RWPE2 (cell line): ENCODE measurements at places on chromosomes 4 and X.

- H3K36me3 ChIP-seq = no peaks in the 10 kb centered on the region
- H3K27ac ChIP-seq = no peak overlapping the region
- H3K4me1 ChIP-seq = no peaks in the 10 kb centered on the region
- H3K4me3 ChIP-seq = no peak overlapping the region
These were observed 124.0 kb downstream of the KIT start for GRCh38 chr4:54781756-54782155.

- no peak overlapping the region for H3K4me3 ChIP-seq
- H3K4me1 ChIP-seq = no peaks in the 10 kb centered on the region
- H3K27ac ChIP-seq = no peak overlapping the region
- H3K27me3 ChIP-seq = peaks cover 15% of the 10 kb centered on the region
- no peaks in the 10 kb centered on the region for H3K36me3 ChIP-seq
- DNase-seq = no peak
These were observed 200.2 kb downstream of the HS3ST1 start for GRCh38 chr4:11228530-11228929.

GRCh38 chr4:112852601-112853000 is 196.9 kb upstream of the ANK2 start:
- no peaks in the 10 kb centered on the region for H3K36me3 ChIP-seq
- H3K4me3 ChIP-seq = no peak overlapping the region
- peaks cover 9% of the 10 kb centered on the region for H3K4me1 ChIP-seq

GRCh38 chr4:111984169-111984819 is 161.0 kb upstream of the FAM241A start:
- no peak for DNase-seq
- no peaks in the 10 kb centered on the region for H3K27me3 ChIP-seq
- no peak overlapping the region for H3K27ac ChIP-seq
- no peak overlapping the region for H3K4me3 ChIP-seq
- H3K4me1 ChIP-seq = no peaks in the 10 kb centered on the region
- no peaks in the 10 kb centered on the region for H3K36me3 ChIP-seq

- H3K36me3 ChIP-seq = no peaks in the 10 kb centered on the region
- H3K27me3 ChIP-seq = no peaks in the 10 kb centered on the region
- H3K4me1 ChIP-seq = no peaks in the 10 kb centered on the region
- H3K27ac ChIP-seq = no peak within 1 kb of the TSS
- no peak for DNase-seq
- peak within 1 kb of the TSS; percentile 37 for H3K4me3 ChIP-seq
These were observed at the start of gene ZFP92 for GRCh38 chrX:153411255-153411987. ZFP92 (plus strand) TSS chrX:153411472; CDS start chrX:153418323, 6,851 bp downstream.

- no peaks in the 10 kb centered on the region for H3K27me3 ChIP-seq
- peaks cover 8% of the 10 kb centered on the region for H3K4me1 ChIP-seq
- H3K36me3 ChIP-seq = no peaks in the 10 kb centered on the region
- no peak overlapping the region for H3K4me3 ChIP-seq
These were observed 24.0 kb downstream of the PLRG1 start for GRCh38 chr4:154526151-154526550.

DNA sequence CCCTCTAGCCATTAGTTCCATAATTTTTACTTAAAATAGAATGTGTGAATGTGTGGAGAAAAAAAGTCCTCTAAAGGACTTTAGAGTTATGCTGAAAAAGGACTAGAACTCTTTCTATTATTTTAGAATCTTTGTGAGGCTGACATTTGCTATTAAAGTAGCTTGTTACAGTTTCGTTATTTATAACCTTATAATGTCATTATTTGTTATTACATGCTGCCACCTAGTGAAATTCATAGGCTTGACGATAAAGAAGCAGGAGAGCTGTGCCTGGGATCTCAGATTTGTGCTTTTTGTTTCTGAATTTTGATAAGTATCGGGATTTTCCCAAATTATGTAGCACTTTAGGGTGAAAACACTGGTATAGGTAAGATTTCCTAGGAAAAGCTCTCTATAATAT is 38.5 kb upstream of the TAPT1 start:
- DNase-seq = no peak
- H3K27ac ChIP-seq = no peak overlapping the region
- peaks cover 10% of the 10 kb centered on the region for H3K4me1 ChIP-seq
- H3K4me3 ChIP-seq = no peak overlapping the region

GRCh38 chr4:183611210-183611830 is 47.7 kb downstream of the RWDD4 start:
- no peak overlapping the region for H3K4me3 ChIP-seq
- no peak overlapping the region for H3K27ac ChIP-seq
- no peak for DNase-seq
- no peaks in the 10 kb centered on the region for H3K36me3 ChIP-seq
- H3K27me3 ChIP-seq = no peaks in the 10 kb centered on the region

DNA sequence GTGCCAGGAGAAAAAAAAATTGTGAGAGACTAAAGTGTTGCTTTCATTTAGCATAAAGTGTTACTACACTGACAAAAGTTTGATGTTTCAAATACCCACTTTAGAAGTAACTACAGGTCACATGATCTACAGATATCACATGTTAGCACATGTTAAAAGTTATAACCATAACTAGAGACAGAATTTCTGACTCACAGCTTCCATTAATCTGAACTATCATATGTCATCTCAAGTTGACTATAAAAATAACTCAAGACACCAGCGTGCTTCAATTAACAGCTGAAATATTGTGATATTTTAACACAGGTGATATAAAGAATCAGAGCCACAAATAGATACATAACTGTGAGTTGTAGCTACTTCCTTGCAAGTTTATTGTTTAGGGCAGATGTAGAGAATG is 591.5 kb upstream of the PITX2 start:
- no peak overlapping the region for H3K27ac ChIP-seq
- H3K36me3 ChIP-seq = no peaks in the 10 kb centered on the region
- DNase-seq = no peak
- H3K4me3 ChIP-seq = no peak overlapping the region

GRCh38 chr4:153438916-153439756 is 27.0 kb upstream of the TMEM131L start:
- H3K36me3 ChIP-seq = no peaks in the 10 kb centered on the region
- H3K27ac ChIP-seq = no peak overlapping the region

DNA sequence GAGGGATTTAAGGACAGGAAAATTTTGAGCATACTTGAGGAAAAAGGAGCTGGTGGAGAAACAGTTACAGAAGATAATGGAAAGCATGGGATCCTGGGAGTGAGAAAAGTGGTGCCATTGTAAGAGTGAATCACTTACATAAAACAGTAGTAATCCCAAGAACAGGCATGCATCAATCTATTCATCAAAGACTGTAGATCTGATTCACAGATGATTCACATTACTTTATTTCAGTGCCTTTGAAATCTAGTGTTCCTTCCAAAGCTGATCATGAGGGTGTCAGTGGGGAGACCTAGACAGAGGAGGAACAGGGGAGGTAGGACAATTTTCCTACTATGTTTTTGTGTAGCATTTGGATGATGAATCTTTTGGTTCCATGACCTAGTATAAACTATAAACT is 102.7 kb downstream of the TAB3 start:
- H3K4me3 ChIP-seq = no peak overlapping the region
- no peaks in the 10 kb centered on the region for H3K27me3 ChIP-seq
- no peak overlapping the region for H3K27ac ChIP-seq
- no peak for DNase-seq
- H3K4me1 ChIP-seq = no peaks in the 10 kb centered on the region

DNA sequence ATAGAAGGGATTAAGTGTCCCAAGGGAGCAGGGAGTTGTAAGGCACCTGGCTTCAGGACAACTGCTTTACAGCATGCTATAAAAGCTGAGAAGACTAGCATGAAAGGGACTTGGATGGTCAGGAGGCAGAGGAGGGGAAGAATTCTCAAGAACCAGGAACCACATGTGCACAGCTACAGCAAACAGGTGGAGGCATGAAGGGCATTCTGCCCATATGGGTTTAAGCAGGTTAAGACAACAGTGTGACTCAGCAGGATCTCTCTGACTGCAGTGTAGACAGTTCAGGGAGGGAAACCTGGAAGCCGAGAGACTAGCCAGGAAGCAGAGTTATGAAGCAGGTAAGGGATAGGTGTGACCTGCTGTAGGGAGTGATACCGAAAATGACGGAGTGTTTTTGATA is 117.0 kb downstream of the DHRSX start:
- H3K4me1 ChIP-seq = peaks cover 3% of the 10 kb centered on the region
- H3K4me3 ChIP-seq = no peak overlapping the region
- no peaks in the 10 kb centered on the region for H3K36me3 ChIP-seq
- DNase-seq = no peak
- no peak overlapping the region for H3K27ac ChIP-seq

DNA sequence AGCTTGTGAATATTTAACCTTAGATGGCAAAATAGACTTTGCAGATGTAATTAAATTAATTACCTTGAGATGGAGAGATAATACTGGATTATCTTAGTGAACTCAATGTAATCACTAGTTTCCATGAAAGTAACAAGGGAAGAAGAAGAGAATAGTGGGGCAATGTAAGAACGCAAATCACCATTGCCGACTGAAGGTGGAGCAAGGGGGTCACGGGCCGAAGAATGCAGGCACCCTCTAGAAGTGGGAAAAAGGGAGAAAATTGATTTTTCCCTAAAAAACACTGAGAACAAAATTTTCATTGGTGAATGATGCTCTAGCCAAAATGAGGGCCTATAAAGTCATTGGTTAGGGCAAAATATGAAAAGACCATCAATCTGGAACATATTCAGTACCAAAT is 375.6 kb upstream of the EPHA5 start:
- H3K4me1 ChIP-seq = no peaks in the 10 kb centered on the region
- no peak overlapping the region for H3K4me3 ChIP-seq
- H3K27me3 ChIP-seq = no peaks in the 10 kb centered on the region
- no peaks in the 10 kb centered on the region for H3K36me3 ChIP-seq
- H3K27ac ChIP-seq = no peak overlapping the region

- no peak for DNase-seq
- no peak overlapping the region for H3K27ac ChIP-seq
- H3K4me1 ChIP-seq = no peaks in the 10 kb centered on the region
These were observed 1037.9 kb upstream of the AGA start for GRCh38 chr4:178480105-178480504.

DNA sequence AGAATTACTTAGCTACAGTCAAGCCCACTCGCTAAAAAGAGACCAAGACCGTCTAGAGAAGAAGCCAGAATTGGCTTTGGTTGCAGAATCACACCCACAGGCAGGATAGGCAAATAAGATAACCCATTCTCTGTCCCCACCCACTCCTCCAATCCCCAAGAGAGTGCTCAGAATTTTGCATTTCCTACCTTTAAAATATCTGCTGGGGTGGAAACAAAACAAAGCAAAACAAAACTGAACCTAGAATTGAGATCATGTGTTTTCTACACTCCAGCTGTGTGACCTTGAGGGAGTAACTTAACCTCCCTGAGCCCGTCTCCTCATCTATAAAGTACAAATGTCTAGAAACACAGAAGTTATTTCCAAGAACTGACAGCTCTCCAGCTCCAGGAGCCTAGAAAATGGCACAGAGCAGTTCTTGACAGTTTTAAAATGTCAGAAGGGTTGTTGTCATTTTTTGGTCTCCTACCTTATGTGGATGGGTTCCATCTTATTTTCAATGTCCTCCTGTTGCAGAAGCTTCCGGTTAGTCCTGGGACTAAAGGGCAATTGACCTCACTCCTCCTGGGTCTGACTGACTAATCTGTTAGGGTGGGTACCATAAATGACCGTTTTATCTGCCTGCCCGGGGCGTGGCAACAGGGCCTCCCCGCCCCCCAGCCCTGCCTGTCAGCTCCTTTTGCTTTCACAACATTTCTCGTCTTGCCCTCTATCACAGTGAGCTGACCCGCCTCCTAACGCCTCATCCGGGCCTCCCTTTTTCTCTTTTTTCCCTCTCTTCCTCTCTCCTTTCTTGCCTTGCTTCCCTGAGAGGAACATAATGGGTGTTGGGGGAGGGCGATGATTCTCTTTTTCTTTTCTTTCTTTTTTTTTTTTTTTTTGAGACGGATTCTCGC is 114.0 kb downstream of the RBM47 start:
- no peak overlapping the region for H3K4me3 ChIP-seq
- no peaks in the 10 kb centered on the region for H3K36me3 ChIP-seq
- H3K4me1 ChIP-seq = peaks cover 21% of the 10 kb centered on the region
- no peak for DNase-seq
- H3K27me3 ChIP-seq = no peaks in the 10 kb centered on the region
- H3K27ac ChIP-seq = peak overlapping the region; percentile 30

- DNase-seq = no peak
- H3K4me3 ChIP-seq = no peak overlapping the region
- H3K27ac ChIP-seq = no peak overlapping the region
- H3K27me3 ChIP-seq = no peaks in the 10 kb centered on the region
- peaks cover 33% of the 10 kb centered on the region for H3K36me3 ChIP-seq
- H3K4me1 ChIP-seq = peaks cover 15% of the 10 kb centered on the region
These were observed 3.3 kb downstream of the RFC1 start for GRCh38 chr4:39362827-39363226.

GRCh38 chr4:136484996-136485395 is 1047.3 kb downstream of the PCDH18 start:
- no peak overlapping the region for H3K27ac ChIP-seq
- H3K4me1 ChIP-seq = no peaks in the 10 kb centered on the region
- H3K36me3 ChIP-seq = no peaks in the 10 kb centered on the region
- no peak for DNase-seq

DNA sequence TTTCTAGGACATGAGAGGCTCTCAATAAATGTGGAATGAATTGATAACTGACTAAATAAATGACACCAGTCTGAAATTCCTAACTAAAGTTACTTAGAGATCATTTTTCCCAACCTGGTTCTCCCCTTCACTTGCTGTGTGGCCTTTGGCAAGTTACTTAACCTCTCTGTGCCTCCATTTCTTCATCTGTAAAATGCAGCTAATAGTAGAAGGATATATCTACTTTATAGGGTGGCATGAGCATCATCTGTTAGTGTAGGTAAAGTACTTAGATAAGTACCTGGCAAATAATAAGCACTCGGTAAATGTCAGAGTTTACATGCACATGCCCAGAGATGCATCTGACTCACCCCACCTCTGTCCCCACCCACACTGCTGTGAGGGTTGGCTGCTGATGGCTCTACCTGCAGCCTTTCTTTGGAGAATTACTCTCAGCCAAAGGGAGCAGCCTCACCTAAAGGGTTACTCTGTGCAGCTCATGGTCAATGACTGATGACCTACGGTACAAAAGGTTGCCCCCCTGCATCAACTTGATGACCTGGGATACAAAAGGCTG is 139.3 kb downstream of the CHIC2 start:
- H3K27ac ChIP-seq = no peak overlapping the region
- no peak for DNase-seq
- peaks cover 15% of the 10 kb centered on the region for H3K4me1 ChIP-seq
- no peaks in the 10 kb centered on the region for H3K36me3 ChIP-seq

GRCh38 chrX:105694839-105695238 is 127.5 kb upstream of the NRK start:
- no peak overlapping the region for H3K4me3 ChIP-seq
- H3K27me3 ChIP-seq = no peaks in the 10 kb centered on the region
- H3K36me3 ChIP-seq = no peaks in the 10 kb centered on the region
- H3K27ac ChIP-seq = peak overlapping the region; percentile 30
- no peak for DNase-seq

- no peaks in the 10 kb centered on the region for H3K36me3 ChIP-seq
- no peak overlapping the region for H3K27ac ChIP-seq
- no peak for DNase-seq
- H3K4me3 ChIP-seq = peak overlapping the region; percentile 38
These were observed 593 bp downstream of the NPY1R start for GRCh38 chr4:163331629-163332376.
